ENCODE measurements at places on chromosomes 13 and 19. TPM values are rescaled to one million over a fixed set of nuclear protein-coding genes. Genes with fewer than 3 reads are reported as not detected.

- H3K4me3 ChIP-seq = no peak overlapping the region
- H3K27me3 ChIP-seq = no peaks in the 10 kb centered on the region
- no peaks in the 10 kb centered on the region for H3K4me1 ChIP-seq
- no peak for DNase-seq
- no peak overlapping the region for H3K27ac ChIP-seq
These were observed 322.7 kb downstream of the SUCLA2 start for GRCh38 chr13:47678201-47678968.

The MCEMP1 gene
- not detected for total RNA-seq

The CALR3 gene
- total RNA-seq = not detected

GRCh38 chr19:13026462-13027370 lies 31.4 kb downstream of the NFIX start:
- peak; percentile 70 for DNase-seq
- peaks cover 58% of the 10 kb centered on the region for H3K4me1 ChIP-seq
- H3K36me3 ChIP-seq = no peaks in the 10 kb centered on the region

The ZNF540 gene
- total RNA-seq = 6.5 TPM

- no peak overlapping the region for H3K4me3 ChIP-seq
- DNase-seq = no peak
- no peak overlapping the region for H3K27ac ChIP-seq
- H3K27me3 ChIP-seq = no peaks in the 10 kb centered on the region
- no peaks in the 10 kb centered on the region for H3K36me3 ChIP-seq
These were observed 16.0 kb upstream of the OLFM2 start for GRCh38 chr19:9952276-9952675.

The SIGLEC12 gene
- total RNA-seq = not detected

The MAP1S gene
- 53.4 TPM for total RNA-seq

- DNase-seq = no peak
- H3K4me1 ChIP-seq = no peaks in the 10 kb centered on the region
- no peak overlapping the region for H3K27ac ChIP-seq
- H3K27me3 ChIP-seq = no peaks in the 10 kb centered on the region
- H3K4me3 ChIP-seq = no peak overlapping the region
- no peaks in the 10 kb centered on the region for H3K36me3 ChIP-seq
These were observed 364.9 kb downstream of the OXGR1 start for GRCh38 chr13:96629331-96629730.

DNA sequence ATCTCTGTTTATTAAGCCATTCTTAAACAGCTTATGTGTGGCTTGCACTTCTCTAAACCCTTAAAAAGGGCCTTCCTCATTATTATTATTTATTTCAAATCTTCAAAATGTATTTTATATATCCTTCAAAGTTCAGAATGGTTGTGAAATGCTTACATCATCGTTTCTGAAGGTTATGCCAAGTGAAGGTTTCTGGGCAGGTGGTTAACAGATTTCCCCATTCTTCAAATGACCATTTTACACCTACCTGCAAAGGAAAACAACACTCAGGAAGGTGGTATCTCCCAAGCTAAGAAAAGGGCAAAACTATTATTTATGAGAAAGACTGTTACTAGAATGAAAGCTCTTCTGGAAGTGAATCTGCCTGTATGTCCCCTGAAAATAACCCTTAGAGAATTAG lies 191.6 kb downstream of the SHISA2 start:
- no peaks in the 10 kb centered on the region for H3K27me3 ChIP-seq
- H3K27ac ChIP-seq = no peak overlapping the region
- H3K36me3 ChIP-seq = no peaks in the 10 kb centered on the region
- H3K4me3 ChIP-seq = no peak overlapping the region
- no peak for DNase-seq
- no peaks in the 10 kb centered on the region for H3K4me1 ChIP-seq

The KLHL26 gene
- total RNA-seq = 8.9 TPM

DNA sequence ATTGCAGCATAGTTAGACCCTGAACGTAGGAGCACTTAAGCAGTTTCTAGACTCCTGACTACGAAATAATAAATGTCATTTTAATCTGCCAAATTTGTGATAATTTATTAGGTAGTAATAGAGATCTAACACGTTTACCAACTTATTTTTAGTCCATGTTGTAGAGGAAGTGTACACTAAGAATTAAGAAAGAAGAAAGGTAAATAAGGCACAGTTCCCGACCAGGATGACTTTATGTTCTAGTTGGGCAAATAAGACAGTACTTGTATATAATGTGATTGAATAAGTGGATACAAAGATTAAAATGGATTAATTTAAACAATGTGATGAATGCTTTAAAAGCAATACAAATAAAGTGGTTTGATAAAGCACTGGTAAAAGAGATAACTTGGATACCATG lies 1306.2 kb upstream of the PCDH20 start:
- no peaks in the 10 kb centered on the region for H3K36me3 ChIP-seq
- H3K4me3 ChIP-seq = no peak overlapping the region
- no peak for DNase-seq

The TDRD12 gene
- not detected for total RNA-seq

The SIAH3 gene
- under 0.01 TPM for total RNA-seq

DNA sequence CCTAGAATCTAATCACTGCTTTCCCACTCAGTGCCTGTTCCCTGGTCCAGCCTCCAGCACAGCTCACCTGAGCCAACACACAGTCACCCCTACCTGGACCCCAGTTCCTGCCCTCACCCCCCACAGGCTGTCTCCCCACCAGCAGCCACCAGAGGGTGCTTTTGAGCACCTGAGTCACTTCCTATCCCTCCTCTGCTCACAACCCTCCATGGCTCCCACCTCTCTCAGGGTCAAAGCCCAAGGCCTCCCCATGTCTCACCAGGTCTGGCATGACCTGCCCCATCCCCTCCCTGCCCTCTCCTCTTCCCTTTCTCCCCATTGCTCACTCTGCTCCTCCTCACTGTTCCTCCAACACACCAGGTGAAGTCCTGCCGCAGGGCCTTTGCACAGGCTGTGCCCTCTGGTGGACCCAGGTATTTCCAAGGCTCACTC lies 7.1 kb upstream of the DPP9 start:
- DNase-seq = peak; percentile 45
- no peak overlapping the region for H3K27ac ChIP-seq
- H3K36me3 ChIP-seq = no peaks in the 10 kb centered on the region
- no peaks in the 10 kb centered on the region for H3K27me3 ChIP-seq

- H3K27me3 ChIP-seq = no peaks in the 10 kb centered on the region
- H3K4me3 ChIP-seq = no peak overlapping the region
- H3K4me1 ChIP-seq = no peaks in the 10 kb centered on the region
- no peaks in the 10 kb centered on the region for H3K36me3 ChIP-seq
These were observed 550.3 kb downstream of the GPC6 start for GRCh38 chr13:93776936-93777335.

- no peak for DNase-seq
- no peak overlapping the region for H3K4me3 ChIP-seq
- H3K27me3 ChIP-seq = no peaks in the 10 kb centered on the region
- H3K4me1 ChIP-seq = peaks cover 4% of the 10 kb centered on the region
These were observed 34.5 kb downstream of the SPRY2 start for GRCh38 chr13:80306337-80306972.

GRCh38 chr13:31286930-31287329 lies 87.2 kb downstream of the B3GLCT start:
- H3K27me3 ChIP-seq = no peaks in the 10 kb centered on the region
- no peak overlapping the region for H3K4me3 ChIP-seq
- H3K27ac ChIP-seq = no peak overlapping the region

The PARP4 gene
- 32.7 TPM for total RNA-seq

The ZNF836 gene
- 12.2 TPM for total RNA-seq

- no peak overlapping the region for H3K27ac ChIP-seq
- H3K36me3 ChIP-seq = no peaks in the 10 kb centered on the region
These were observed 1.2 kb downstream of the PTPRS start for GRCh38 chr19:5339198-5339949.

GRCh38 chr13:29081036-29081435 lies 260.9 kb downstream of the MTUS2 start:
- no peak for DNase-seq
- H3K4me1 ChIP-seq = peaks cover 8% of the 10 kb centered on the region
- H3K4me3 ChIP-seq = no peak overlapping the region
- H3K36me3 ChIP-seq = no peaks in the 10 kb centered on the region

The MCF2L gene
- total RNA-seq = 74.8 TPM

GRCh38 chr13:36548129-36548528 lies 115.8 kb downstream of the CCNA1 start:
- DNase-seq = no peak
- no peak overlapping the region for H3K27ac ChIP-seq
- no peaks in the 10 kb centered on the region for H3K4me1 ChIP-seq
- no peaks in the 10 kb centered on the region for H3K27me3 ChIP-seq

The LILRB4 gene
- 0.99 TPM for total RNA-seq

GRCh38 chr13:103976371-103976770 lies 910.2 kb upstream of the SLC10A2 start:
- H3K4me3 ChIP-seq = no peak overlapping the region
- no peaks in the 10 kb centered on the region for H3K27me3 ChIP-seq
- no peaks in the 10 kb centered on the region for H3K36me3 ChIP-seq
- peaks cover 25% of the 10 kb centered on the region for H3K4me1 ChIP-seq
- no peak for DNase-seq

- peak overlapping the region; percentile 90 for H3K27ac ChIP-seq
- H3K27me3 ChIP-seq = no peaks in the 10 kb centered on the region
- no peaks in the 10 kb centered on the region for H3K36me3 ChIP-seq
- peak overlapping the region; percentile 47 for H3K4me3 ChIP-seq
- peak; percentile 3 for DNase-seq
These were observed 500 bp downstream of the ZFP30 start for GRCh38 chr19:37654629-37655300.

- no peak overlapping the region for H3K27ac ChIP-seq
- no peaks in the 10 kb centered on the region for H3K27me3 ChIP-seq
- no peaks in the 10 kb centered on the region for H3K36me3 ChIP-seq
These were observed 457.6 kb upstream of the SLC10A2 start for GRCh38 chr13:103523858-103524257.

The CTU1 gene
- total RNA-seq = 6.0 TPM

Data from body of pancreas (tissue), 4 donors.